Astrocyte (in vitro differentiated cells and primary cell): ENCODE measurements at places on chromosomes 2 and 18.

DNA sequence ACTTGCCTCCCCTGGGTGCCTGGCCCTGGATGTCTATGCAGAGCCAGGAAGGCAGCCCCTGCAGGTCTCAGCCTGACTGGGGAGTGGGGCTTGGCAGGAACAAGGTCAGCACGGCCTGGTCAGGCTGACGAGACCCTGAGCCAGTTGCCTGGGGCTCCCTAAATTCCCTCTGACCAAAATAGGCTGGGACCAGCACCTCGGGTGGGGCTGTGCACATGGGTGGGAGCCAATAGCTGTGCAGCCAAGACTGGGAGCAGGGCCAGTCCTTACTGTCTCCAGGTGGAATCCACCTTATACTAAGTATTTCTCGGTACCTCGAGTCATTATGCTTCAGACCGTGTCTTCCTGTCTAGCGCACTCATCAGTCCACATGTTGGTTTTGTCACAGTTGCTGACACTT is 11.4 kb upstream of the IL1R2 start:
- DNase-seq: no peak

GRCh38 chr18:71784777-71785176 is 759.4 kb downstream of the CBLN2 start:
- DNase-seq: no peak

GRCh38 chr2:106257830-106258229 is 63.7 kb upstream of the UXS1 start:
- no peak for DNase-seq

DNA sequence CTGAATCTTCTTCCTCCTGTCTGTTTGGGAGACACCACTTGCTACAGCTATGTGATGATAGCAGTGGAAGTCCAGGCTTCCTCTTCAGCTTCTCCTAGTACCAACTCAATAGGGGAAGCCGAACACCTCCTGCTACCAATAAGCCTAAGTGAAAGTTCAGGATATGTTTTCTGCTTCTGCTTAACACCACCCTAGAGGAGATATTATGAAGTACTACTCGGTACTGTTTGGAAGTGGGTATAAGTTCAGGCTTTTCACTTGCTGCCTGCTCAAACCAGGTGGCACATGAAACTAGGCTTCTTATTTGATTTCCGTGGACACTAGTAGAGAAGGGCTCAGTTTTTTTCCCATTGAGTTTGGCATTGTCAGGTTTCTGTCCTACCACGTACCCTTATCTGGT is 99.8 kb downstream of the PTPN4 start:
- no peak for DNase-seq

GRCh38 chr2:53785366-53785765 is 1.4 kb downstream of the ASB3 start:
- no peak for DNase-seq

GRCh38 chr2:29567906-29568520 is 353.4 kb downstream of the ALK start:
- DNase-seq: no peak

- DNase-seq: no peak
Measured at GRCh38 chr18:48771641-48772375, 179.0 kb downstream of the SMAD7 start.

DNA sequence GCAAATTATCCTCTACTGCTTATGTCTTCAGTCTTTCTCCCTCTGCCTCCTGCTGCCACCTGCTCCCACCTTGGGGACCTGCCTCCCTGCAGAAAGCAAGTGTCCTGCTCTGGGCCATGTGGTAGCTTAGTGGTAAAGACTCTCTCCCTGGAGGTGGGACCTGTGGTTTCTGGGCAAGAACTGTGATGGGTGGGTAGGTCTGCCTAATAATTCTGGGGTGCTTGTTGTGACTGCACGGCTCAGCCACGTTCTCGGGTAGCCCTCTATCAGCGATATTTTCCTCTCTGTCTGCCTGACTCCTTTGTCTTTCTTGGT is 16.4 kb upstream of the CD28 start:
- no peak for DNase-seq
